ENCODE measurements at places on chromosomes 12 and 14.

DNA sequence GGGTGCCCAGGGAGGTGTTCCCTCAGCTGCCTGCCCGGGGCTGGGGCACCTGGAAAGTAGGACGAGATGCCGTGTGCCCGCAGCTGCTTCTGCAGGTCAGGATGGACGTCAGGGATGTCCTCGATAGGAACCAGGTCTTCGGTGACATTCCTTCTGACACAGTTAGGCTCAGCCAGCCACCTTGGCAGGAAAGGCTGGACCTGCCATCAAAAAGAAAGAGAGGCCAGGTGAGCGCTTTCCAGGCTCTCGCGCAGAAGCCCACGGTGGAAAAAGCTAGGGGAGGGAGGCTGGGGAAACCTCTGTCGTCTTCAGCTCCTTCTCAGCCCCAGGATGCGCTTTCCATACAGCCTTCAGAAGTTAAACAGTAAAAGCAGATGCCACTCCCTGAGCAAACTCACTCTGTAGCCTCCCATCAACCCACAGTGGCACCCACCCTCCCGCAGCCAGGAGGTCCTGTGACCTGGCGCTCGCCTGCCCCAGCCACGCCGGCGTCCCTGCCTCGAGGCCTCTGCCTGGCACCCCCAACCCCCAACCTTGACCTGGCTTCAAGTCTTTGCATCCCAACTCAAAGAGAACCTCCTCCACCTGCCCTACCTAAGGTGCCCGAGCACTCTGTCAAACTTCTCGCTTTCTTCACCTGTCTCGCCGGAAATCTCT lies 1.3 kb downstream of the DDX51 start:
- no peak for DNase-seq

GRCh38 chr14:50308363-50308915 lies 3.6 kb downstream of the L2HGDH start:
- DNase-seq: no peak

- DNase-seq: peak; percentile 54
Observed at GRCh38 chr14:68911594-68912227, 67.4 kb downstream of the ACTN1 start.

DNA sequence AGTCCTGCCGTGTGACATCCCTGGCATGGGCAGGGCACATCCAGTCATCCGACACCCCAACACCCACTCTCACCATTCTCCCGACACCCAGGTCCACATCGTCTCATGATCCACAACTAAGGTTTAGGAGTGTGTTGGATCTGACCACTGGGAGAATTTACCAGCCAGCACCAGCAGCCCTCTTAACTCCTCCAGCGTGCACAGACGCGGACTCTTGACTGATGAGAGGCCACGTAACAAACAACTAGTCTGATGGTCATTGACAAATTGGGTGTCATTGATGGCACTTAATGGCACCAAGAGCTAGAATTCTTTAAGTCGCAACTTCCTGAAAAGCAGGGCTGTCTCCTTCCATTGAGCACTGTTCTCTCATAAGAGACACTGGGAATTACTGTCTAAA lies 203.0 kb upstream of the SFSWAP start:
- DNase-seq: no peak

- DNase-seq: no peak
Observed at GRCh38 chr12:1564067-1564466, 30.3 kb downstream of the FBXL14 start.

Data from right kidney (tissue), 9 donors.